ENCODE measurements at places on chromosomes 6 and 20. TPM values are rescaled to one million over a fixed set of nuclear protein-coding genes. Genes with fewer than 3 reads are reported as not detected.

Gene BANF2
- not detected for total RNA-seq

Gene ACSS1
- total RNA-seq: 1.4 TPM

Gene MYMX
- not detected for total RNA-seq

Gene TFAP2C
- not detected for total RNA-seq

Gene BPIFB2
- total RNA-seq: not detected

Gene SRMS
- total RNA-seq: not detected

GRCh38 chr20:17029698-17030097 is 197.1 kb upstream of the PCSK2 start:
- H3K27me3 ChIP-seq: no peaks in the 10 kb centered on the region
- no peak overlapping the region for H3K27ac ChIP-seq
- H3K4me3 ChIP-seq: no peak overlapping the region
- no peaks in the 10 kb centered on the region for H3K36me3 ChIP-seq
- DNase-seq: no peak

GRCh38 chr6:167997642-167998041 is at the start of gene KIF25:
KIF25 (plus strand) TSS chr6:167997671; CDS start chr6:168029586, 31,915 bp downstream.
- H3K27me3 ChIP-seq: no peaks in the 10 kb centered on the region
- no peak within 1 kb of the TSS for H3K27ac ChIP-seq
- no peaks in the 10 kb centered on the region for H3K36me3 ChIP-seq
- H3K4me1 ChIP-seq: no peaks in the 10 kb centered on the region
- no peak within 1 kb of the TSS for H3K4me3 ChIP-seq
- no peak for DNase-seq

DNA sequence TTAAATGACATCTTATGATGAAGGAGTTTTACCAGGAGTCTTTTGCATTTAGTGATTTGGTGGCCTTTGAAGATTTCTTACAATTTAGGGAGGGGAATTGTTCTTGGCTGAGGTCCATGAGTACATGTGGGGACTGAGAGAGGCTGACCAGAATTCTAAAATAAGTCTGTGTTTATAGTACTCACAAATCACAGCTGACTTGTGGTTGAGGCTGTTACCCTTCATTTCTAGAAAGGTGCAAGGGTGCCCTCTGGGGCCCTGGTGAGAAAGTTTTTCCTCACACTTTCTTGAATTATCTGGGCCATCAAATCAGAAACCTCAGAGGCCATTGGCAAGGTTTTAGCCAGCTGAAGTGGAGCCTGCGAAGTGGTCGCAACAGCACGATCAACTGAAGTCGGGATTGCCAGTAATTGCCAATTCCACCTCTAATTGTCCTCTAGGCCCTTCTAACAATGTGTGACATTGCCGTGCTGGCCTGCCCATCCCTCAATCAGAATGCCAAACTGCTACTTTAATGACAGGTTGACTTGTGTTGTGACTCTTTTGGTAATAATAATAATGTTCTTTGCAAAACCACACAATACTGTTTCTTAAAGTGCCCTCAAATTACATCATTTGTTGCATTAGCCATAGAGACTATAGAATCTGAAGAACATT is 221.6 kb downstream of the OGFRL1 start:
- H3K4me3 ChIP-seq: no peak overlapping the region
- H3K36me3 ChIP-seq: no peaks in the 10 kb centered on the region

GRCh38 chr6:159693894-159694545 is 979 bp upstream of the SOD2 start:
- peaks cover 6% of the 10 kb centered on the region for H3K36me3 ChIP-seq
- peak overlapping the region; percentile 71 for H3K27ac ChIP-seq
- H3K27me3 ChIP-seq: no peaks in the 10 kb centered on the region

DNA sequence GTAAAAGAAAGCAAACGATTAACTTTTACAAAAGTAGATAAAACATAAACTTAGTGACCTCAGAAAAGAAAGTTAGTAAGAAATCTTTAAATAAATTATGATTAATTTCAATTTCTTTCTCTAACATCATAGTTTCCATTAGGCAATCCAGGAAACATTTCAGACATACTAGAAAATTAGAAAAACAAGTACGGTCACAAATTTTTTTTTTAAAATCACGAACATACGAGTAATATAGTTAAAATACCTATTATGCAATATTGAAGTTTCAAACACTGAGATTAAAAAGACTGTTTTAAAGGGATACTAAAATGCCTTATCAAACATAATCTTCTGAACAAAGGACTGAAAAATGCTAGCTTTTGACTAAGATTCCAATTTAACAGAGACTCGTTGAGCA is 26.2 kb downstream of the NOL7 start:
- peaks cover 41% of the 10 kb centered on the region for H3K36me3 ChIP-seq
- no peak for DNase-seq
- H3K4me3 ChIP-seq: no peak overlapping the region
- no peaks in the 10 kb centered on the region for H3K27me3 ChIP-seq

DNA sequence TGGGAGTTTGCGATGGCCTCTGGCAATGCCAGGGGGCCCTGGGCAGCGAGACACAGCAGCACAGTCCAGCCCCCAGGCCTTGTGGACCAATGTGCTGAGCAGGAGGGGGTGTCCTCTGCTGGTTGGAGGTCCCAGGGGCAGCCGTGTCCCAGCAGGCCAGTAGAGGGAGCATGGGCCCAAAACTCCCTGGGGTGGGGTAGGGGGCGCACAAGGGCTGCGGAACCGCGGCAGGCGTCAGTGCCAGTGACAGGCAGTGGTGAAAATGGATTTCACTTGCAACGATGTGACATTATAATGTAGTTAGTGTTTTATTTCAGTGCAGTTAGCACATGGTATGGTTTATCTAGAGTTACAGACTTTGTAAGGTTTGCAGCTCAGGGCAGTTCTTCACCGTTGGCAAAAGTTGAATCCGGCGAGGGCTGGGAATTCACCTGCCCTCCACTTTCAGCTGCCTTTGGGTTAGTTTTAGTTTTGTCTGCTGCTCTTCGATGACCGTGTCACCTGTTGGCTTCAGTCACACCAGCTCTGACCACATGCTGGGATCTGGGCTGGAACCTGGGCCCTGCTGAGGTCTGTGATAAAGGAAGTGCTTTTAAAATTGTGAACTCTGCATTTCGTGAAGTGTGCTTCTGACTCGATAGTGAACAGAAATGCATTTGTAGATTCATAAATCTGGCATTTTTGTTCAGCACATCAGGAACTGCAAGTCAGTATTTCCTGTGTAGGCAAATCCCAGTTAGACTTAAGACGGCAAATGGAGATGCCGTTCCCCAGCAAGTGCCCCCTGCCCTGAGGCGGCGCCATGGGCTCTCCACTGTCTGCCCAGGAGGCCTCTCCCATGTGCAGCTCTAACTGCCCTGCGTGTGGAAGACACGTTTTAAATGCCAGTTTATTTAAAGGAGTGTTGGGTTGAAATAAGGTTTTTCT is 46.8 kb downstream of the PYGB start:
- H3K27me3 ChIP-seq: no peaks in the 10 kb centered on the region
- peak; percentile 94 for DNase-seq
- no peak overlapping the region for H3K4me3 ChIP-seq

GRCh38 chr6:75116946-75117345 is 88.9 kb downstream of the COL12A1 start:
- H3K4me1 ChIP-seq: peaks cover 50% of the 10 kb centered on the region
- DNase-seq: peak; percentile 62
- no peaks in the 10 kb centered on the region for H3K27me3 ChIP-seq
- no peak overlapping the region for H3K4me3 ChIP-seq

GRCh38 chr20:23123886-23124285 is 37.8 kb upstream of the CD93 start:
- no peak for DNase-seq
- peaks cover 2% of the 10 kb centered on the region for H3K27me3 ChIP-seq
- H3K4me3 ChIP-seq: no peak overlapping the region
- H3K36me3 ChIP-seq: no peaks in the 10 kb centered on the region

DNA sequence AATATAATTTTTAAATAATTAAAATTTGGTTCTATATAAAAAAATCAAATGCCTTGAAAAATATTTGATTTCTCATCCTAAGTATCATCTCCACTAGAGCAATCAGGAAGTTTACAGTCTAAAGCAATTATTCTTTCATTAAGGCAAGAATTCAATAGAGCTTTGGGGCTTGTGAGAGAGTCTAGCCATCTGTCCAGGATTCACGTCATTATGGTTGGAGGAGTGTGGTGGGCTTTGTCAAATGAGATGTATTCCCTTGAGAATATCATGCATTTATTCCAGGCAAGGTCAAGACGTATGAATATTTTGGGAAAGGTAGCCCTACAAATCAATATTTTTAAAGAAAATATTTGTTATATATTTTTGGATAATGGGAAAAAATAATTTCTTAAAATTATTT is 132.4 kb downstream of the ELOVL4 start:
- no peak for DNase-seq
- no peaks in the 10 kb centered on the region for H3K36me3 ChIP-seq
- peaks cover 4% of the 10 kb centered on the region for H3K4me1 ChIP-seq

DNA sequence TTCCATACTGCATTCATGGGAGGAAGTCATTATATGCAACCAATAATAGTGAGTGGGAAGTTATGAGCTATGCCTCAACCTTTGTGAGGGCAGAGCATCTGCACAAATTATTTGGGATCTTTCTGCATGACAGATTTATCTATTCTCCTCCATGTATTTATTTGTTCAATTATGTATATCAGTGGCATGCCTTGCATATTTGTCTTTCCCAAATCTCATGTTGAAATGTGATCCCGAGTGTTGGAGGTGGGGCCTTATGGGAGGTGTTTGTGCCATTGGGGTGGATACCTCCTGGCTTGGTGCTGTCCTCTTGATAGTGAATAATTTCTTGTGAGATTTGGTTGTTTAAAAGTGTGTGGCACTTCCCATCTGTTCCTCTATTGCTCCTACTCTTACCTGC is 1246.0 kb upstream of the CITED2 start:
- no peak overlapping the region for H3K4me3 ChIP-seq
- no peaks in the 10 kb centered on the region for H3K4me1 ChIP-seq
- no peaks in the 10 kb centered on the region for H3K27me3 ChIP-seq
- no peaks in the 10 kb centered on the region for H3K36me3 ChIP-seq
- no peak overlapping the region for H3K27ac ChIP-seq

Data from osteoblast (primary cell).